ENCODE measurements at places on chromosomes 11 and 22. TPM values are rescaled to one million over a fixed set of nuclear protein-coding genes. Genes with fewer than 3 reads are reported as not detected.

MTA2 gene
- 32.5 TPM for total RNA-seq

TTC36 gene
- total RNA-seq: 1.2 TPM

CARD10 gene
- 4.4 TPM for total RNA-seq

FUT4 gene
- total RNA-seq: 1.6 TPM

GSTT4 gene
- not detected for total RNA-seq

BTG4 gene
- total RNA-seq: not detected

IL18 gene
- 66.4 TPM for total RNA-seq

IL17REL gene
- total RNA-seq: not detected

TMEM132A gene
- total RNA-seq: 3.3 TPM

ROM1 gene
- 2.7 TPM for total RNA-seq

HTR3A gene
- total RNA-seq: not detected

C22orf23 gene
- total RNA-seq: 0.17 TPM

RFPL1 gene
- total RNA-seq: not detected

FJX1 gene
- total RNA-seq: 3.8 TPM

PGA5 gene
- total RNA-seq: not detected

ARRB1 gene
- total RNA-seq: 8.9 TPM

LDHAL6A gene
- total RNA-seq: not detected

CHEK1 gene
- 0.44 TPM for total RNA-seq

TMEM135 gene
- total RNA-seq: 9.4 TPM

OR4A16 gene
- not detected for total RNA-seq

MUC2 gene
- total RNA-seq: 0.04 TPM

WBP2NL gene
- total RNA-seq: 1.7 TPM

MFRP gene
- not detected for total RNA-seq
